ENCODE measurements at places on chromosomes 7 and 10. TPM values are rescaled to one million over a fixed set of nuclear protein-coding genes. Genes with fewer than 3 reads are reported as not detected.
A peak's percentile ranks its signal among the peaks of the same experiment; 100 is the strongest.

DNA sequence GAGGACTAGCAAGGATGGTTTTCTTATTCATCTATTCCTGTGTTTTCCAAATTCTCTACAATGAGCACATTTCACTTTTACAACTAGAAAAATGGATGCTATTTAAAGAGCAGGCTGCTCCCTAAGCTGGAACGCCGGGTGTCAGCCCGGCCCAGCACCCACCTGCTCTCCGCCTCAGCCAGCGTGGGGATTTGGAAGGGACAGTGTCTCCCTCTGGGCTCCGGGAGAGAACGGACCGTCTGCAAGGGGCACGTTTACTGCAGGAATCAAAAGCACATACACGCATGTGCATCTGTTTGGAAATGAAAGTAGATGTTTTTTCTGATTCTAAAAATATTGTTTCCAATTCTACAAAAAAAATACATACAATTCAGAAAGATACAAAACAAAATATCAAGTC, 2.3 kb upstream of the JAKMIP3 start:
- no peaks in the 10 kb centered on the region for H3K27me3 ChIP-seq
- DNase-seq: no peak
- no peaks in the 10 kb centered on the region for H3K36me3 ChIP-seq
- no peak overlapping the region for H3K4me3 ChIP-seq

- no peak for DNase-seq
- no peak overlapping the region for H3K4me3 ChIP-seq
- H3K36me3 ChIP-seq: no peaks in the 10 kb centered on the region
- H3K27me3 ChIP-seq: no peaks in the 10 kb centered on the region
- peaks cover 11% of the 10 kb centered on the region for H3K4me1 ChIP-seq
Observed at GRCh38 chr10:124547647-124548168, 86.1 kb downstream of the LHPP start.

DNA sequence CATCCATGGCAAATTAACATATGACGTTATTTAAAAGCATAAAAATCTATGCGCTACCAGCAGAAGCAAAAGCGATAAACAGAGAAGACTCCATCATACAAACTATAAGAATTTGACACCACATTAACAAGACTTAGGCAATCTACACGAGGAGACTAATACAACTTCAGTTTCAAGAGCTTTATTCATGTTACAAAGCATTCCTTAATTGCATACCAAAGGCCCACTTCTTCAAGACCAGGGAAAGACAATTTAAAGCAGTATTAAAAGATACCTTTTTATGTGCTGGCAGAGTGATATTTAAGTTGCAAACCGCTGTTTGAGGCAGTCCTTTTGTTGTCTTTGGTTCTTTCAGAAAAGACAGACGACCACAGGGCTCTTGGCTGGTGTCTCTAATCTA, 176.0 kb upstream of the CCDC6 start:
- H3K36me3 ChIP-seq: peaks cover 13% of the 10 kb centered on the region
- no peaks in the 10 kb centered on the region for H3K4me1 ChIP-seq
- no peak for DNase-seq
- no peak overlapping the region for H3K4me3 ChIP-seq

GRCh38 chr7:95527776-95528250, 42.1 kb downstream of the ASB4 start:
- no peak for DNase-seq
- no peak overlapping the region for H3K27ac ChIP-seq
- no peak overlapping the region for H3K4me3 ChIP-seq
- H3K27me3 ChIP-seq: no peaks in the 10 kb centered on the region
- H3K4me1 ChIP-seq: no peaks in the 10 kb centered on the region
- H3K36me3 ChIP-seq: no peaks in the 10 kb centered on the region

- H3K27ac ChIP-seq: no peak overlapping the region
- H3K36me3 ChIP-seq: no peaks in the 10 kb centered on the region
- no peak overlapping the region for H3K4me3 ChIP-seq
- no peaks in the 10 kb centered on the region for H3K4me1 ChIP-seq
- H3K27me3 ChIP-seq: no peaks in the 10 kb centered on the region
- DNase-seq: no peak
Observed at GRCh38 chr10:51846856-51847506, 147.6 kb upstream of the CSTF2T start.

GRCh38 chr7:107746006-107746405, 2.1 kb downstream of the CBLL1 start:
- no peak for DNase-seq
- no peaks in the 10 kb centered on the region for H3K27me3 ChIP-seq
- H3K36me3 ChIP-seq: peaks cover 14% of the 10 kb centered on the region
- peaks cover 69% of the 10 kb centered on the region for H3K4me1 ChIP-seq
- peak overlapping the region; percentile 99 for H3K27ac ChIP-seq

GRCh38 chr10:15097011-15097812, at the start of gene RPP38:
Gene RPP38, plus strand, starts transcription at chr10:15097355. Its CDS starts 5,960 bp downstream, at chr10:15103315.
- no peaks in the 10 kb centered on the region for H3K27me3 ChIP-seq
- H3K4me3 ChIP-seq: peak within 1 kb of the TSS; percentile 86
- H3K36me3 ChIP-seq: peaks cover 10% of the 10 kb centered on the region
- H3K27ac ChIP-seq: peak within 1 kb of the TSS; percentile 95
- H3K4me1 ChIP-seq: peaks cover 38% of the 10 kb centered on the region

- DNase-seq: no peak
- no peak overlapping the region for H3K27ac ChIP-seq
- no peaks in the 10 kb centered on the region for H3K36me3 ChIP-seq
- no peaks in the 10 kb centered on the region for H3K27me3 ChIP-seq
- no peaks in the 10 kb centered on the region for H3K4me1 ChIP-seq
Observed at GRCh38 chr10:21080261-21080660, 183.2 kb upstream of the NEBL start.

DNA sequence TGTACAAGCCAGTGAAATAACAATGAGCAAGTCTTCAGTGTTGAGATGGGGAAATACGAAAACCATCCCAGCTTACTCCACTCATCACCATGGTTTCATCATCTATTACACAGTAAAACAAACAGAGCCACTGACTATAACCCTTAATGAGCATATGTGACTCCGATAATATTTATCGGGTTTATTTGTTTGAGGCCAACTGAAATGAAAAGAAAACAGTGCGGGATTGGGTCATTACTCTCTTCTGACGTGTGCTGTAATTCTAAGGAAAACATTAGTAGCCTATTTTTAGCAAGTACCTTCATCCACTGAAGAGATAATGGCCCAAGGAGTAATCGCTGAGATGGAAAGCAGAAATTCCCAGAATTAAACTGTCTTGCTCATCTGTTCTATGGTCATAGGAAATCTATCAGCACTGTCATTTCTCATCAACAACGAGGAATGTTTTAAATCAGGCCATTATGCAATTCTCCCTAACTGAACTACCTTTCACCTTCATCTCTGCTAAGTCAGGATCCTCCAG, 716.5 kb downstream of the INHBA start:
- DNase-seq: no peak
- no peaks in the 10 kb centered on the region for H3K4me1 ChIP-seq
- no peaks in the 10 kb centered on the region for H3K27me3 ChIP-seq
- H3K27ac ChIP-seq: no peak overlapping the region
- H3K36me3 ChIP-seq: no peaks in the 10 kb centered on the region
- no peak overlapping the region for H3K4me3 ChIP-seq

- no peak for DNase-seq
- peaks cover 12% of the 10 kb centered on the region for H3K4me1 ChIP-seq
- no peaks in the 10 kb centered on the region for H3K36me3 ChIP-seq
- H3K27me3 ChIP-seq: no peaks in the 10 kb centered on the region
- no peak overlapping the region for H3K27ac ChIP-seq
Observed at GRCh38 chr7:17274551-17275245, 23.8 kb upstream of the AHR start.

DNA sequence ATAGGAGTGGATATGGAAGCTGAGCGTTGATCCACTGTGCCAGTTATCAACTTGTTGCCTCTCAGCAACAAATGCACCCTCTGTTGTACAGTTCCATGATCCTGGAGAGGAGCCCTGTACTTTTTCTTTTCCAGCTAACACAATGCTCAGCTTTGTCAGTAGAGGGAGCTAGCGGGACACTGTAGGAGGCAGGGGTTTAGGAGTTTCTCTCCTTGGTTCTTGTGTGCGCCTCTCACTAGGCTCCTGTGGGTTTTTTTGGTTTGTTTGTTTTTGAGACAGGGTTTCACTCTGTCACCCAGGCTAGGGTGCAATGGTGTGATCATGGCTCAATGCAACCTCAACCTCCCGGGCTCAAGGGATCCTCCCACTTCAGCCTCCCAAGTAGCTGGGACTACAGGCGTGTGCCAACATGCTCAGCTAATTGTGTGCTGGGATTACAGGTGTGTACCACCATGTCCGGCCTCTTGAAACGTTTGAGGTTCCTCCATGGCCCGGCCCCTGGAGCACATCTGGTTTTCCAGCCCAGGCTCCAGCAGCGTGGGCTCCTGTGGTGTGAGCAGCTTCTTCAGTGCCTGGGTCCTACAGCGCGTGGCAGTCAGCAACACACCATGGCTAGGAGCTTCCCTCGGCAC, 12.0 kb upstream of the MARVELD1 start:
- H3K27me3 ChIP-seq: no peaks in the 10 kb centered on the region
- no peak overlapping the region for H3K4me3 ChIP-seq
- no peaks in the 10 kb centered on the region for H3K4me1 ChIP-seq
- no peak overlapping the region for H3K27ac ChIP-seq
- no peaks in the 10 kb centered on the region for H3K36me3 ChIP-seq

DNA sequence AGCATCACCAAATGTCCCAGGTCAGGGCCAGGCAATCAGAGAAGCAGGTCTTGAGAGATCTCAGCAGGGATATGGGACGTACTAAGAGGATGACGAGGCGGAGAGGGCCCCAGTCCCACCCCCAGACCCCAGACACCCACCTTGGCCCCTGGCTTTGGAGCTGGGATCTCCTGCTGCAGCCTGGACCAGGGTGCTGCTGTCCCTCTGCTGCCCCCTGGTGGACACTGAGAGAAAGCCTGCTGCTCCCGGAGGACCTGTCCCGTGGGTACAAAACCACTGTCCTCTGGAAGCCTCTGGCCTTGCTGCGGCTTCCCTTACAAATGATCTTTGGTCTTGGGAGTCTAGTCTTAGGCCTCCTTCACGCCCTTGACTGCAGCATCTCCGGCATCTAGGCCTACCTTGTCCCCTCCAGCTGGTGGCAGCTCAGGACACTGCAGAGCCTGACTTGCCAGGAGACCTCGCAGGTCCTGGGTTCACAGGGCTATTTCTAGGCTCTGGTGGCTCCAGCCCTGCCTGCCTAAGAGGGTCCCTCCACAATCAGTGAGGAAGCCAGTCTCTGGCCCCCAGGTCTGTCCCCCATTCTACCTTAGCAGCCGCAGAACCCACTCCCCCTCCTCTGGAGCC, 97.1 kb downstream of the RGS10 start:
- H3K36me3 ChIP-seq: peaks cover 7% of the 10 kb centered on the region
- no peak overlapping the region for H3K4me3 ChIP-seq
- H3K27me3 ChIP-seq: no peaks in the 10 kb centered on the region

DNA sequence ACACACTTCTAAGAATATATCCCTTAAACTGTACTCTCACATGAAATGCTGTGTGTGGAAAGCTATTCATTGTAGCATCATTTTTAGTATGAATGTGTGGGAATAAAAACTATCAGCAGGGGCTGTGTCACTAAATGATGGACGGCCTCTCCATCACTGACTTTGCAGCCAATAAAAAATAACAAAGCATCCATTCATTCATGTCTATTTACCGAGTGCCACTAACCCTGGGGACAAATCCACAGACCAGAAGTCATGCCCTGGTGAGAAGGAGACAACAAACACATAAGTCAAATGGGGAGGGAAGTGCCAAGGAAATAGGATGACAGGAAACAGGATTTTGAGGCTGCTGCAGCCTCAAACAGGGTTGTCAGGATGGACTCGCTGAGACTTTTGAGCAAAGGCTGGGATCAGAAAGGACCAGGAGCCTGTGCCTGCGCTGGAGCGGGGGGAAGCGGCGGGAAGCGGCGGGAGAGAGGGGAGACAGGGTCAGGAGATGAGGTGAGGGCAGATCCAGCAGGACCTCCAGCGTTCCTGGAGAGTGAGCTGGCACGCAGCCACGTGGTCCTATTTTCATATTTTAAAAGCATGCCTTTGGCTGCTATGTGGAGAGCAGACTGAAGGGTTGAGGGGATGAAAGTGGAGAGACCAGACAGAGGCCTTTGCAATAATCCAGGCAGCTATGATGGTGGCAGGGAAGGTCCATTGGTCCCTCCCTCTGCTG, 2.2 kb upstream of the NOM1 start:
- H3K4me1 ChIP-seq: peaks cover 29% of the 10 kb centered on the region
- H3K36me3 ChIP-seq: peaks cover under 1% of the 10 kb centered on the region
- H3K27ac ChIP-seq: no peak overlapping the region
- peaks cover 3% of the 10 kb centered on the region for H3K27me3 ChIP-seq
- no peak overlapping the region for H3K4me3 ChIP-seq

GRCh38 chr7:155345490-155345889, 47.8 kb downstream of the INSIG1 start:
- DNase-seq: no peak
- H3K27me3 ChIP-seq: peaks cover 4% of the 10 kb centered on the region
- peaks cover 13% of the 10 kb centered on the region for H3K4me1 ChIP-seq
- H3K36me3 ChIP-seq: no peaks in the 10 kb centered on the region
- H3K4me3 ChIP-seq: peak overlapping the region; percentile 3
- no peak overlapping the region for H3K27ac ChIP-seq

DNA sequence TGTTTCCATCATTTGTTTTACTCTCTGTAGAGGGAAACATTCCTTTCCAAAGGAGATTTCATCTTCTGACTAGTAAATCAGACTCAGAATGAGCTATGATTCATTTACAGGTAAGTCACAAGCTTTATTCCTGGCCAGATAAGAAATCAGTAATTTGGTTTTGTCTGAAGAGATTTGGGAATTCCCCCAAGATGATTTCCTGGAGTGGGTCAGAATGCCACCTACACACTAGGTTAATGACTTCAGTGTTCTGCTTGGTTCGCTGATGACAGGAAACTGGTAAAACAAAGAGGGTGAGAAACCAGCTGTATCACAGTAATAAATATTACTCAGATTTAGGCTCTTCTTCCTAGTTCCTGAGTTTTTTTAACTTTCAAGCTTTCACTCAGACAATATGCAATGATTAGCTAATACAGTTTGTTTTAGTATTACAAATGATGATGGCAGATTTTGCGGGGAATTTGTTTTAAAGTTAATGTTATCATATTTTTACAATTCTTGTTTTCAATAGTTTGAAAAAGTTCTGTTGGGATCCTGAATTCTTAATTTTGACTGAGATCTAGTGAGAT, 8.3 kb upstream of the ASZ1 start:
- H3K4me1 ChIP-seq: no peaks in the 10 kb centered on the region
- no peak for DNase-seq
- no peaks in the 10 kb centered on the region for H3K27me3 ChIP-seq
- no peak overlapping the region for H3K27ac ChIP-seq
- no peak overlapping the region for H3K4me3 ChIP-seq

DNA sequence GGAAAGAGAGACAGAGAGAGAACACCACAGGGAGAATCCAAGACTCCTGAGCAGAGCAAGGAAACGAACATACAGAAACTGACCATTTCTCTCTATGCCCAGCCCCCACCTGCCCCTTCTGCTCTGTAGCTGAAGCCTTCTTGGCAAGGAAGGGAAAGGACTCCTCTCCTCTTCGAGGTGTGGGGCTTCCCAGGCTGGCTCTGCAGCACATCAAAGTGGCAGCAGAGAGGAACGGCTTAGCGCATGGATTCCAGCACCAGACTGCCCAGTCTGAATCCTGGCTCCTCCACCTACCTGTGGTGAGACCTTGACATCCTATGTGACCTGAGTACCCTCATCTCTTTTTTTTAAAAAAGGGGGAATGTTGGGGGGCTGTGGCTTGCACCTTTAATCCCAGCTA, 69.4 kb downstream of the SH3PXD2A start:
- no peaks in the 10 kb centered on the region for H3K27me3 ChIP-seq
- H3K36me3 ChIP-seq: no peaks in the 10 kb centered on the region
- no peak overlapping the region for H3K4me3 ChIP-seq

CXCL12 gene
- polyA plus RNA-seq: not detected

GPR15LG gene
- polyA plus RNA-seq: not detected

HTR5A gene
- not detected for polyA plus RNA-seq

PNLIPRP1 gene
- polyA plus RNA-seq: not detected

SFTPA1 gene
- not detected for polyA plus RNA-seq

CASD1 gene
- 8.3 TPM for polyA plus RNA-seq
